Vein endothelial cell (primary cell): ENCODE measurements at places on chromosomes 2 and 18. TPM values are rescaled to one million over a fixed set of nuclear protein-coding genes. Genes with fewer than 3 reads are reported as not detected.

The LTBP1 gene
- total RNA-seq: 41.3 and 145 TPM in 2 replicates

The AQP12A gene
- not detected in 2 replicates for total RNA-seq

The OR6B2 gene
- total RNA-seq: not detected in 2 replicates

The COX7A2L gene
- total RNA-seq: 207 and 211 TPM in 2 replicates
